WTC11 (cell line): ENCODE measurements at places on chromosomes 5 and 9.

GRCh38 chr5:147403651-147404640 is 105.9 kb downstream of the DPYSL3 start:
- DNase-seq, result no peak

GRCh38 chr9:130984521-130984920 is 24.5 kb upstream of the LAMC3 start:
- no peak for DNase-seq

GRCh38 chr9:87127978-87128614 is 180.8 kb upstream of the GAS1 start:
- DNase-seq, result no peak

- no peak for DNase-seq
Measured at GRCh38 chr5:110727025-110727314, 499 bp upstream of the TMEM232 start.

GRCh38 chr9:136311051-136312008 is 7.4 kb upstream of the CCDC187 start:
- no peak for DNase-seq

DNA sequence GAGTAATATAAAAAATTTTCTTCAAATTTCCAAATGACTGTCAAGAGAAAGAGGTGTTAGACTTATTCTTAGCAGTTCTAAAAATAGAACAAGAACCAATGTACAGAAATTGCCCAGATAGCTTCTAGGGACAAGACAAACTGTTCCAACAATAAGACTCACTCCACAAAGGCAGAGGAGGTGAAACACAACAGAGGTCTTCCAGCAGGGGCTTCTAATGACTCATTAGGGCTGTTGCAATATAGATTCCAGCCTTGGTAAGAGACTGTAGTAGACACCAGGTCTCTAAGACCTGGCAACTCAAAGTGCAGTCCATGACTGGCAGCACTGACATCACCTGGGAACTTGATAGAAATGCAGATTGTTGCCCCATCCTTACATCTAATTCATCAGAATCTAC is 134.6 kb upstream of the VLDLR start:
- DNase-seq, result no peak

DNA sequence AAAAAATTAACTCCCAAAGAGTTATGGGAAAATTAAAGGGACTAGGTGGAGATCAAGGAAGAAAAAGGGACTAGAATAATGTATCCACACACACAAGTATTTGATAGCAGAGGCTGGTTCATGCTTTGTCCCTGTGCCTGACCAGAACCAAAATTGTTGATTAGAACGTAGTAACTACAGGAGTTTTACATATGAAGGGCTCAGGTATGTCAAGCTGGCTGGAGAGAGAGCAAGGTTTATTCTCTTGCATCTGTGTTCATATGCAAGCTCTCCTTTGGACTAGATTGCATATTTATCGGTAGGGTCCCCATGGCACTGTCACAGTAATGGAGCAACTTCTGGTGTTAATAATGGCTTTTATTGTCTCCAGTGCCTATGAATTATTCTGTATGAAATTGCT is 239.9 kb upstream of the TRPM3 start:
- no peak for DNase-seq

GRCh38 chr5:60185231-60186099 is 291.9 kb upstream of the PDE4D start:
- DNase-seq, result no peak

- no peak for DNase-seq
Measured at GRCh38 chr5:153630546-153630945, 140.1 kb downstream of the GRIA1 start.

DNA sequence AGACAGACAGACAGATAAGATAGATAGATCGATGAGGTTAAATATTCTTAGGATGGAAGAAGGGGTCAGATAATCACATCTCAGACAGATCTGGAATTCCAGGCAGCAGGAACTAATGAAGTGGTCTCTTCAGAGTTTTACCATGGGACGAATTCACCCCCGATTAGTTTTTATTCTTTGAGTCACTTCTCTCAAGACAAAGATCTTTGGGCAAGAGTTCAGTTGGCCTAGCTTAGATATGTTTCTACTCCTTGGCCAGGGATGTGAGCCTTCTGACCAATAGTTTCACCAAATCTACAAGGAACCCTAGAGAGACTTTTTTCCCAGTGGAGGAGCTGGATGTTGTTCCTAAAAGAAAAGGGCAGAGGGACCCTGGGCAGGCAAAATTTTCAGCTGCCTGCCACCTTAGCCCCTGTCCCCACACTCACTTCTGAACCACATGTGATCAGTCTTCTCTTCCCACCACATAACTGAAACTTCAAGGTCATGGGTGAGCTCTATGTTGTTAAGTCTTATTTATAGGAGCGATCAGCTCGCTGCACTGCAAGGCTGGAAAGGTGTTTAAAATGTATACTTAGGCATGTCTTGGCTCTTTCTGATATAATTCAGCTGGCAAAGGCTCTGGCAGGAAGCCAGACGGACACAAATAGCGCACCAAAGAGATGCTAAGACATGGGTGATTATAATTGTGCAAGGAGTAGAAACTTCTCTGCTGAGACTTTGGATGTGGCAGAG is 132.9 kb downstream of the PALM2AKAP2 start:
- no peak for DNase-seq

DNA sequence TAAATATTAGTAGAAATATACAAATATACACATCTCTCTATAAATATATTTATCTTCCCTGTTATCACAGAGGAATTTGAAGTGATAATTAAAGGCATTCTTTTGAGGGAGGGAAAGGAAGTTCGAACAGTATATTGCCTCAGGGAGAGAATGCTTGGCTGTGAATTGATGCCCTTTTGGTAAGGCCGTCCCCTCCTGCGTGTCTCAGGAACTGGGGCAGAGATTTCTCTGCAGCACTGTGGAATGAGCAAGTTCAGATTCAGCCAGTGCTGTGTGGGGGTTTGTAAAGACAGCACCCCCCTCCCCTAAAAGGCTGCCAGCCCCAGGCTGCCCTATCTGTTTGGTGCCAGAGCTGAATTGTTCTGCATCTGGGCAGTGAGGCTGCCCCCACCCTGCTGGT is 42.0 kb downstream of the UBE2QL1 start:
- no peak for DNase-seq

DNA sequence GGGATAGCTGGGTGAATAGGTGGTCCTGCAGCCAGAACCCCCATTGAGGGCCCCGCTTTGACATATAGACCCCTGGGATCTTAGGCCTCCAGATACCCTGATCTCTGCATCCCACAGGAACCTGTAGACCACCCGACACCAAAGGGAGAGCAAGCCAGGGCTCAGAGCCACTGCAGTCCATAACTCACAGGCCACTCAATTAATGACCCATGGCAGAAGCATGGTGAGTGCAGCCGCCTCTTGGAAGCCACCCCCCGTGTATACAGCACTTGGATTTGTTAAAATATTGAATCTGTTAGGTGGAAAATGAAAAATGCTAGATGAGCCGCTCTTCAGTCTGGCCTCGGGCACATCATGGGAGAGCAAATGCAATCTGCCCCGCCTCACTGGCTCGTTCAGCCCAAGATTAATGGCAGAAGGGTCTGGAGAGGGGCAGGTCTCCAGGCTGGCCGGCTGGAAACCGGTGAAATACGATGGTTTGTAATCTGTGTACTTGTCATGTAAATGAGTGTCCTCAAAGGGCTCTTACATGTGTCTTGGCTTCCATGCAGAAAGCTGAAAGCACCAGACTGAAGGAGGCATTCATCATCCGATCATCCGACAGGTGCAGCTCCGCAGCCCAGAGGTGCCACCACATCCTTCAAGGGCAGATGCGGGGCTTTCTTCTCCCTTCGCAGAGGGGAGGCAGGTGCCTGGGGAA is 111.3 kb downstream of the OLFM1 start:
- peak; percentile 43 for DNase-seq

GRCh38 chr9:68978066-68978465 is 35.8 kb downstream of the PRKACG start:
- no peak for DNase-seq

DNA sequence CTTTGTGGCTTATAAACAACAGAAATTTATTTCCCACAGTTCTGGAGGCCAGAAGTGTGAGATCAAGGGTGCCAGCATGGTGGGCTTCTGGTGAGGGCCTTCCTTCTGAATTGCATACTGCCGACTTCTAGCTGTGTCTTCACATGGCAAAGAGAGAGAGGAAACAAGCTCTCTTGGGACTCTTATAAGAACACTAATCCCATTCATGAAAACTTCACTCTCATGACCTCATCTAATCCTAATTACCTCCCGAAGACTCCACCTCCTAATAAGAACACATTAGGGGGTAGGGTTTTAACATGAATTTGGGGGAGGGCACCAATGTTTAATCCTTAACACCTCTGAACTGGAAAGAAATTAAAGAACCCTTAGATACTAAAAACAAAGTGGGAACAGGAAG is 75.9 kb upstream of the MINAR2 start:
- DNase-seq, result no peak

DNA sequence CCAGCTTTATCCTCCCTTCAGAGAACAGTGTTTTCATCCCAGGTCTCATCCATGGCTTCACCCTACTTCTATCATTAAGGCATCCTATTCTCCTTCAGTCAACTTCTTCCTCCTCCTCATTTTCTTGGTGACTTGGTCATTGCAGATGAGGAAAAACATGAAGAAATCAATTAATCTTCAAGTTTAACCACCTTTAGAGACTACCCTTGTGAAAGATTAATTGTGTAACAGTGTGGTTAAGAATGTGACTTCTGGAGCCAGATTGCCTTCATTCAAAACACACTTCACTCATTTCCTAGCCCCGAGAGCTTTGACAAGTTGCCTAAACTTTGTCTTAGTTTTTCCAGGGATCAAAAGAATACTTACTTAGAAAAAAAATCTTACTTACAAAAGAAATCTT is 110.0 kb downstream of the STK32A start:
- no peak for DNase-seq

DNA sequence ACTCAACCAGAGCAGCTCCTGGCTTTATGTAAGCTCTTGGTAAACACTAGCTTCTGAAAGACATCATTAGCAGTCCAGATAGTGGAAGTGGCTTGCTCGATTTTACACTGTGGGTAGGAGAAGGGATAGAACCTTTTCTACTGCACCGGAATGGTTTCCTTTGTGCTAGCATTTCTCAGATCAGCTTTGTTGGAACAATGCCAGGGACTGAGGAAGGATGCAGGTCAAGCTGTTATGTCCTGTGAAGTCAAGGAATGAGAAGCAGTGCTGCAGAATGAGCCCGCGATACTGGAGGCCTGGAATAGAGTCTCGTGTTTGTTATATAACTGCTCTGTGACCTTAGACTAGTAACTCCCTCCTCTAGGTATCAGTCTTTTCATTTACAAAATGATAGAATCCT is 233.6 kb downstream of the GABRB2 start:
- no peak for DNase-seq

DNA sequence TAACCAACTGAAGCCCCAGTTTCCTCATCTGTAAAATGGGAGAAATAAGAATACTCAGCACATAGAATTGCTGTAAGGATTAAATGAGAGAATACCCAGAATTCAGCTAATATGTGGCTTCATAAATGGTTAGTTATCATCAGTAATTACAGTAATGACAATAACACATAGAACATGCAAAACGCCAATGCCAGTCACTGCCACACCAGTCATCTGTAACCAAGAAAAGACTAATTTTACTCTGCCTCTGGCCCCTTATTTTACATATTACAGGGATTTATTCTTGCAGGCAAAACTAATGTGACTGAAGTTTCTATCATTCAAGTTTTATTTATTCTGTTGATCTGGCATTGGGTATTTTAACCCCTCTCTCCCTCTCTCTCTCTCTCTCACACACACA is 46.5 kb downstream of the EBF1 start:
- no peak for DNase-seq

DNA sequence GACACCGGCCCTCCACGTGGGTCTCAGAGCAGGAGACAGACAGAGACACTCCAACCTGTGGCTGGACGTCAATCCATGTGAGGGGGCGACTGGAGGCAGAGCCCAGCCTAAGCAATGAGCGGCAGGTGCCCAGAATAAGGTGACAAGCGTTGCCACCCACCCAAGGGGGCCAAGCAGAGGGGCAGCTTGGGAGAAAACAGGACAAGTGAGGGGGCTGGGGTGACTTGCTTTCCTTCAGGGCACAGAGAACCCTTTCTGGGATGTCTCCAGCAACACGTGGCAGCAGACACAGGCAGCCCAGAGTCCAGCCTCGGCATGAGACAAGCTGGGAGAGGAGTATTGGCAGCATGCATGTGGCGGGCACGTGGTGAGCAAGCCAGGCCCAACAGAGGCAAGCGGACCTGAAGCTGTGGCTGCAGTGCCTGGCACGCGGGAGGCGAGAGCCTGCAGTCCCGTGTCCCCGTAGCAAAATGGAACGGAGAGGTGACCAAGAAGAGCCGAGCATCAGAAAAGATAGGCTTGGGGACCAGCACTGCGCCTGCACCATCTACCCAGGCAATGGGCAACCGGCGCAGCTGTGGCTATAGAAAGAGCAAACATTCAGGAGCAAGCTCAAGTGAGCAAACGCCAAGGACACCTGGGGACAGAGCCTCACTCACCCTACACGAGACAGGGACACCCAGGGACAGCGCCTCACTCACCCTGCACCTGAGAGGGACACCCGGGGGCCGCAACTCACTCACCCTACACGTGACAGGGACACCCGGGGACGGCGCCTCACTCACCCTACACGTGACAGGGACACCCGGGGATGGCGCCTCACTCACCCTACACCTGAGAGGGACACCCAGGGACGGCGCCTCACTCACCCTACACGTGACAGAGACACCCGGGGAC is 6.2 kb downstream of the TERT start:
- DNase-seq, result no peak

GRCh38 chr5:92864591-92864990 is 716.4 kb downstream of the NR2F1-AS1 start:
- DNase-seq, result no peak

DNA sequence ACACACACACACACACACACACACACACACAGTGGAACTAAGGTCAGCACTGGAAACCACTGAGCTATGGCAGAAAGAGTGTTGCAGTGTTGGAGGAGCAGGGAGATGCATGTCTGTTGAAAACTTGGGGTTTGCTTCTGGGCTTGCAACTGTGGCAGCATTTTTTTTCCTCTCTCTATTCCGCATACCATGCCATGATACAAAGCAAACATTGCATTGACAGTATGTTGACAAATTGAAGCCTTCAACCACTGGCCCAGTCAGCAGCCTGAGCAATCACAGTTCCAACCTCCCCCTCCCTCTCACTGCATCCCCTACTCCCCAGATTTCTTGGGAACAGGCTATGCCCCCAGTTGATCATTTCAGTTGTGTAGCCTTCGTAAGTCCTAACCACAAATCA is 478.1 kb upstream of the WWC1 start:
- no peak for DNase-seq

DNA sequence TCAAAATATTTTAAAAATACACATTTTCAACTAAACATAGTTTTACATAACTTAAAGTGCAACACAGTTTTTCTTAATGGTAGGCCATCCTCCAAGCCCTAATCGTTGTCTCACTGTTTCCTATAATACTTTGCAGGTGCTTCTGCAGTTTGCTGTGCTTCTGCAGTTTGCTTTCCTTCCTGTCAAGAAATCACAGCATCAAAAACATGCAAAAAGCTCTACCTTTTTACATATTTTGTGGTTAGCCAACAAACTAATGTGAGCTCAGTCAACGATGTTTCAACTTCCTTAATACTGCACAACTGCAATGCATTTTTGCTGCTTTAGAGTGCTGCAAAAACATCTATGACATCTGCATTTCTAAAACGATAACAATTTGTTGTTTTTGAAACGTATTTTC is 25.2 kb downstream of the EMB start:
- no peak for DNase-seq
